ENCODE measurements at places on chromosomes 7 and 10.

DNA sequence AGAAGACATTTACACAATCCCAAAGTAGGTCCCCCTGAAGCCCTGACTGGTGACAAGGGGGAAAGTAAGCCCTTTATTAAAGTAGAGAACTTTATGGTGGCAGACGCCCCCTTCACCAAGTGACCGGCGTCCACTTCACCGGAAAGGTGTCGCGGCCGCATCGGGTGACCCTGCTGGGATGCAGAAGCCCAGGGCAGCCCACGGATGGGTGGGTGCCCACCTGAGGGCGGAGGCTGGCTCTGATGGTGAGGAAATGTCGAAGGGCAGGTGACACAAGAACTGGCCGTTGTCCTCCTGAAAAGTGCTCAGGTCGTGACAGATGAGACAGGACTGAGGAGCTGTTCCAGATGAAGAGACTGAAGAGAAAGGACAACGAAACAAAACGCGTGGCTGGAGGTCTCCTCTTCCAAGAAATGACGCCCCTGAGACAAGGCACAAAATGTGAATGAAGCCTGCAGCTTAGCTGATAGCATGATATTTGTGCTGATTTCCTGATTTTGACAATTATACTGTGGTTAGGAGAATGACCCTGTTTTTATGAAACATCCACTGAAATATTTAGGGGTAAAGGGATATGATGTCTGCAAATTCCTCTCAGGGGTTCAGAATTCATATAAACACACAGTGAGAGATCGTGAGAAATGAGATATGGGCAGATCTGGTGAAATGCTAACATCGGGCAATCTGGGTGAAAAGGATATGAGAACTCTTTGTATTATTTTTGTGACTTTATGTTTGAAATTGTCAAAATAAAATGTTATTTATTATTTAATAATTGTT lies 123.9 kb downstream of the PRKAG2 start:
- DNase-seq, result no peak

DNA sequence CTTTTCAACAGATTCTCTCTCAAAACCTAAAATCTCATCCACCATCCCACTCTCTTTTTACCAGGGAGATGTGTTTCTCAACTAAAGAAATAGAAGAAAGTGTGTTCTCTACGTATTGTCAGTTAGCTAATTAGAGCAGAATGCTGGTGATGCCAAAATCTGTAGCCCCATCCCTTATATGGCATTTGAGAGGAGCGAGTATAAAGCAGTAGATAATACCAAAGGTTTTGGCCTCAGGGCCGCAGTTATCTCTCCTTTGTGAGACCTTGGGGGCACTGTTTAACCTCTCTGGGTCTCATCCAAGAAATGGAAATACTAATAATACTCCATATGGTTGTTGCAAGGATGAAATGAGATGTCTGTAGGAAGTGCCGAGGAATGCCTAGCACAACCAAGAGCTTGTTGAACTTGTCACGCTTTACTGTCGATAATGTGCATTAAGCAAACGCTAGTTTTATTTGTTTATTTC lies 456 bp upstream of the DLD start:
- peak; percentile 48 for DNase-seq

DNA sequence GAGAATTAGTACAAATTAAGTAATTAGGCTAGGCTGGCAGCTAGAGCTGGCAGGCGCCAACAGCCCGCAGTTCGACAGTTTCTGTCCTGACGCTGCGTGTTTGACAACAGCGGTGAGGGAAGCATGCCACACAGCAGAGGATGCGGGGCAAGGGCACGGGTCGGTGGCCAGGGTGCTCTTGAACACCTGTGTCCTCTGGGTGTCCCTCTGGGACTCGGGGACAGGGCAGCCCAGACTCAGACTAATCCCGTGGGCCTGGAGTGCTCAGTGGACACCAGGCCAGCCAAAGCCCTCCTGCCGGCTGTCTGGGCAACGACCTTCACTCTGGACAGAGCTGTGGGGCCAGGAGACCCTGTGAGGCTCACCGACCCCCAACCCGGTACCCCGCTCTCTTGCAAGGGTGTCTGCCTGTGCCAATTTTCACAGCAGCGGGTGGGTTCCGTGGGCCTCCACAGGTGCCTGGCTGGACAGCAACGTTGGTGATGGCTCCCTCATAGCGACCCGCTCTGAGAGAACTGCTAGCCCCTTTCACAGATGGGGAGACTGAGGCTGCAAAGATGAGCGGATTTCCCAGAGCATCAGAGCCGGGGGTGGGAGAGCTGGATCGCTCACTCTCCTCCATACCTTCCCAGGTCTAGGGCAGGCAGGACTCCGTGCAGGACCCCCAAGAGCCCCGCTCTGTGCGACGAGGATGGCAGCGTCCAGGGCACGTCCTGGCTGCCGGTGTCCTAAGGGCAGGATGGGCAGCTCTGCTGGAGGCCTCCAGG lies 48.5 kb downstream of the FOXL3 start:
- DNase-seq, result no peak

DNA sequence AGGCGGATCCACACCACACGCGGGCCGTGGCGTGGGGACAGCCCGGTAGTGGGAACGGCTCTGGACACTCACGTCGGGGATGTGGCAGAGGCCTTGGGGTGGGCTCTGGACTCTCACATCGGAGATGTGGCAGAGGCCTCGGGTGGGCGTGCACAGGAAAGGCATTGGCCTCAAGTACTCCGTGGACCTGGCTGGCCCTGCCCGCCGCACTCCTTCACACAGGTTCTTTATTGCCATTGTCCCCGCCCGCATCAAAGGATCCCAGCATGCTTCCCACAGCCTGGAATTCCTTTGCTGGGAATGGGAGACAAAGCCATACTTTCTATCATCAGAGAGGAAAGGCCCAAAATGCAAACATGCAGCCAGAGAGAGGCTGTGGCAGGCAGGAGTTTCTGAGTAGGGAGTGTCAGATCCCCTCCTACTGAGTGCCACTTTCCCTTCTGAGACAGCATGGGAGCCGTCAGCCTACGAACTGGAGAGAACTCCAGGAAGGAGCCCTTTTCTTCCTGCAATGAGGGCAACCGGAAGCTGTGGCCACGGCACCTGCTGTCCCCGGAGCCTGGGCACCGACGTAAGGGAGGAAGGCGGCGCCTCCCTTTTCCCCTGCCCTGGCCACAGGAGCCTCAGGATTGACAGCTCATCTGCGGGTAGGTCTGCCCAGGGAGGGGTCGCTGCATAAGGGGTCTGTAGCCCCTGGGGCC lies 51.5 kb downstream of the RBM17 start:
- DNase-seq, result peak; percentile 57

GRCh38 chr7:23593706-23594105 lies 3.5 kb upstream of the CCDC126 start:
- DNase-seq, result no peak

- no peak for DNase-seq
These were observed 24.4 kb upstream of the CDC14C start for GRCh38 chr7:48899932-48900331.

GRCh38 chr10:25639646-25640045 lies 294.4 kb upstream of the MYO3A start:
- DNase-seq, result no peak

DNA sequence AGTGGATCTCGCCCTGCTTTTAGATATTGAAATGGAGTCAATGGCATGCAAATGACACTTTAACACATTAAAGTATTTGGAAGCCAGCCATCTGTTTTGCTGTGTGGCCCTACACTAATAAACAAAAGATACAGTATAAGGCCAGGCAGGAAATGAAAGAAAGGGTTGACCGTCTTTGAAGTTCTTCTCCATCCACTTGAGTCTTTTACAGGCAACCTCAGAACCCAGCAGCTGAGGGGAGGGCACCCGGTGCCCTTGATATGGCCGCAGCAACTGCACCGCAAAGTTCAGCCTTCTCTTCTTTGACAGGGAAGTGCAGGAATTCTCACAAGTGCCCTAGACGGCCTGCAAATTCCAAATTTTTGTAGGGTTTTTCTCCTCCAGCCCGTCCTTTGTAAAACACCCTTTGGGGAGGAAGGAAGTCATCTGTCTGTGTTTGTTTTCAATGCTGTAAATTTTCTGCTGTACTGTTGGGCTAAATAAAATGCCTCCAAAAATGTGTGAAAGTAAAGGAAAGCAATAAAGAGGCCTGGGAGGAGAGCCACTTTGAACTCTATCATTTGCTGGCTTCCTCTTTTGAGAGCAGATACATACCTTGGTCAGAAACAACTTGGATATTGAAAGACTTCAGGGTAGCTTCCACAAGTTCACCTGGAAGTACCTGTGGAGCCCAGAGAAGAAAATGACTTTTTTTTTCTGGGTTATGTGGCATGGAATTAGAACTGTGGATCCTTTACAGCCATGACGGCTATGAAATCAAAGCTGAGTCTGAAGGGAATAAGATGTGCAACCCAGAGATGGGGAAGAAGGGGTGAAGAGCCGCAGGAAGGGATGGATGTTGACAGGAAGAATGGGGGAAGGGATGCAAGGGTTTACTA lies 3.6 kb downstream of the HOXA1 start:
- DNase-seq, result no peak

DNA sequence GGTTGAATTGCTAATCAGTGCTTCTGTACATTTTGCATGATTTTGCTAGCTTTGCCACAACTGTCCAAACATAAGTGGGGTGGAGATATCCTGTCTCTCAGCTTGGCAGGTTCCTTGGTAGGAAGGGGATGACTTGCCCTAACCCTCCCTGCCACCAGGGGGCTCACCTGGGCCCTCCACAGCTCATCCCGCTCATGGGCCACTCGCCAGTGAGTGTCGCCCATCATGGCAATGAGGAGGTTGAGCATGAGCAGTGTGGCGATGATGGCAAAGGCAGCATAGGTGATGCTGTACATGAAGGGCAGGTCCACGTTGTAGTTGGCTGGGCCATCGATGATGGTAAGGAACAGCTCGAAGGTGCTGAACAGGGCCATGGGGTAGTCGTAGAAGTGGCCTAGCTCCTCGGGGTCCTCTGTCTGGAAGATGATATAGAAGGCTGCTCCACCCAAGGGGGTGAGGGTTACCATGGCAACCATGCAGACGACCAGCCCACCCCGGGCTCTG lies 12.2 kb downstream of the TRPV6 start:
- peak; percentile 10 for DNase-seq

DNA sequence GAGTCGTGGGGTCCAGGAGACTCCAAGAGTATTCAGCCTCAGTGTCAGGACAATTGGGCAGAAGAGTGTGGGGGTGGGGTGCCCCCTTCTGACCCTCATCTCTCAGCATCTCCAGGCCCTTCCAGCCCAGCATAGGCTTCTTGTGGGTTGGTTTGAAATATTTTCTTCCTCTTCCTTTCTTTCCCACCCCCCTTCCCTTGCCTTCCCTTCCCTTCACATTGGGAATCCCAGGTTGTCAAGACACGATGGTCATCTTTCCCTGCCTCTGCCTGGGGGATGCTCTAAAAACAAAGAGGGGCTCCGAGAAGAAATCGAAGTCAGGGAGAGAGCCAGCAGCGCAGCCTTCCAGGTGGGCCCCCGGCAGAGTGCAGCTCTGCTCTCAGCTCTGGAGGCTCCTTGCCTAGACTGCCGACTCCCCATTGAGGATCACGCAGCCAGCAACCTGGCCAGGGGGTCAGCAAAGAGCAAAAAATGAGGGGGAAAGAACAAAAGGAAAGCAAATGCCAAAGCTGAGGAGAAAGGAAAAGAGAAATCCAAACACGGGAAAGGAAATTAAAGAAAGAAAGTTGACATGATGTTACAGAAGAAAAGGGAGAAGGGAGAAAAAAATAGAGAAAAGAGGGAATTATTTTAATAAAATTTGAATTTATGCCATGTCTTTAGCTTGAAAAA lies 1.5 kb downstream of the PAX2 start:
- DNase-seq, result no peak

GRCh38 chr7:130893441-130893894 lies 159.5 kb upstream of the KLF14 start:
- DNase-seq, result peak; percentile 38

DNA sequence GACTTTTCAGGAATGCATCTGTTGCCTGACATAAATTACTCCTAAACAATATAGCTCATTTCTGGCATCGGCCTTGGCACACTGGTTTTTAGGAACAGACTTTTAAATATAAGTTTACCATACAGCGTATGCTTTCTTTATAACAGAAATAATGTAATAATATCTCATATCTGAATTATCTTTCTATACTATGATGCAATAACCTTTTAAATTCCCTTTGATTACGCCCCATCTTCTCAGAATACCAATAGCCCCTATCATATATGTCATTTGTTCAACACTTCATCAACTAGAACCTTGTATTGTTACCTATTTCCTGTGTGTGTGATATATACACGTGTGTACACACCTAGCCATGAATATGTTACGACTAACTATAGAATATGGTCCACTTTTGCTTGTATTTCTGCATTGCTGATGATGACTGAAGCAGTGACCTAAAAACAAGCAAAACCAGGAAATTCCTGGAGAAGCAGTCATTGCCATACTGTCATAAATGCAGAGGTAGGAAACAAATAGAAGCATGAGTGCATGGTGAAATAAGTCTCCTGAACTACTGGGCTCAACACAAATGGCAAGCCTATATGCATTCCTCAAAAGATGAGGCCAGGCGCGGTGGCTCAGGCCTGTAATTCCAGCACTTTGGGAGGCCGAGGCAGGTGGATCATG lies 618.4 kb upstream of the NRP1 start:
- no peak for DNase-seq

DNA sequence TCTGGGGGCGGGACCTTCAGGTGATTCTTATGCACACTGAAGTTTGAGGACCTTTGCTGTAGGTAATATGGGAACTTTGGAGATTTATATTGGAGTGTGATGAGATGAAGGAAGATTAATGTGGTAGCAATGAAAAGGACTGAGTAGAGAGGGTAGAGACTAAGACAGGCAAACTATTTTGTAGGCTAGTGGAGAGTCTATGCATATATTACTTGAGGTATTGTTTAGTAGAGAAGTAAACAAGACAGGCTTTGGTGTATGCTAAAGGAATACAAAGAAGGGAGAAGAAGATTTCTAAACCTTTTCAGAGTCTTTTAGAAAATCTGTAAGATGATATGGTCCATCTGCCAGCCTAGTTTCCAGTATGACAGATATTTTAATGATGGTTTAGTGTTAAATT lies 129.1 kb downstream of the EXOC4 start:
- DNase-seq, result no peak

DNA sequence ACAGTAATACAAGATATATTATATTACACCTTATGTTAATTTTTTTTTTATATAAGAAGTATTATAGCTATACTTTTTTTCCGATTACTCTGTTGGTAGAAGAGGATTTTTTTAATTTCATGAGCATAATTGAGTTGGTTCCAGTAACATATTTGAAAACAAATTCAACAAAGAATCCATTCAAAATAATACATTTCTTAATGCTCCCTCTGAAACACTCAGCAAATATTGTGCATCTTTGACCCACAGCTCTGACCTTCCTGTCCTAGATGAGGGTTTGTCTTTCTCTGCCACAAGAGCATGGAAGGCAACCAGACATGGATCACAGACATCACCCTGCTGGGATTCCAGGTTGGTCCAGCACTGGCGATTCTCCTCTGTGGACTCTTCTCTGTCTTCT lies at the start of gene OR2A2:
Gene OR2A2, plus strand, starts transcription at position 301 of the 400 bp plus-strand sequence. Its CDS starts 0 bp downstream, at position 301.
- no peak for DNase-seq

GRCh38 chr10:78065611-78066010 lies 31.9 kb downstream of the RPS24 start:
- no peak for DNase-seq

All from CD4-positive, alpha-beta T cell treated with Interleukin-17A for 1 hour (primary cell).